ENCODE measurements at places on chromosomes 4 and X.

- no peak for DNase-seq
These were observed 13.7 kb downstream of the APELA start for GRCh38 chr4:164890691-164891090.

DNA sequence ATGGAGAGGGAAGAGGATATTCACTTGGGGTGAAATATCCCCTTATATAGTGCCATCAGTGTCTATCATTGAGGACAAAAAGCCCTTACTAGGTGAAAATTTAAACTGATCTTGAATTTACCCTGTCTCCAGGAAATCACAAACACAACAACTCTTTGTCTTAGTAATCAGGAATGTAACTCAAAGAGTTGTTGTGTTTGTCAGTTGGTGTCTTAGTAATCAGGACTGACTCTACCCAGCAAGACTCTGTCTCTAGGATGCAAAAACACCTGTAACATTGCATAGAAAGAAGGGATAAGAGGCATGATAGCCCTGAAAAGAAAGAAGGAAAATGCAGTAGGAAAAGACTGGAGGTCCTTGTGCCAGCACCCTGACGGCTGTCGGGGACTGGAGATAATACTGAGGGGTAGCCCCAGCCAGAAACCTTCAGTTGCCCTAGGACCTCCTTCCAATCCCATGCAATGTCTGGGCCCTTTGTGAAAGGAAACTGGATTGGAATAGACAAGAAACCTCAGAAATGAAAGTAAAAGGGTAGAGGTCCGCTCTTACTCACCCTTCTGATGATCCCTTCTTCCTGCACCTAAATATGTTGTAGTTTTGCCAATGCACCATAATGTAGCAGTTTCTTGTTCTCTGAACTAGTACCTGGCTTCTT, 45.3 kb downstream of the HMGB2 start:
- DNase-seq: no peak

DNA sequence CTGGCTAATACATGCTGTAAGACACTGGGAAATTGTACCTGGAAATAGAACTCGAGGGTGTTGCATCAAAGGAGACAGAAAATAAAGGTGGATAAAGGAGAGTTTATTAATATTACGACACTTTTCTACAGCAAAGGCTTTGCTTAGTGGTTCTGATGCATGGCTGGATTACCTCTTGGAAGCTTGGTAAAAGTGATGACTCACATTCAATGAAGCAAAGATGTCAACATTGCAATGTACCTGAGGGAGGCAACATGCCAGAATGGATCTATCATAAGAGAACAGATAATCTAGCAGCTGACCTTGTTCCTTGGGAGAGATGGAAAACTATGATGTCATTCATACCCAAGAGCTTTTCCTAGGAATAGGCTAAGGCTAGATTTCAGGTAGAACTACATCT, 735.1 kb upstream of the DIAPH2 start:
- no peak for DNase-seq

DNA sequence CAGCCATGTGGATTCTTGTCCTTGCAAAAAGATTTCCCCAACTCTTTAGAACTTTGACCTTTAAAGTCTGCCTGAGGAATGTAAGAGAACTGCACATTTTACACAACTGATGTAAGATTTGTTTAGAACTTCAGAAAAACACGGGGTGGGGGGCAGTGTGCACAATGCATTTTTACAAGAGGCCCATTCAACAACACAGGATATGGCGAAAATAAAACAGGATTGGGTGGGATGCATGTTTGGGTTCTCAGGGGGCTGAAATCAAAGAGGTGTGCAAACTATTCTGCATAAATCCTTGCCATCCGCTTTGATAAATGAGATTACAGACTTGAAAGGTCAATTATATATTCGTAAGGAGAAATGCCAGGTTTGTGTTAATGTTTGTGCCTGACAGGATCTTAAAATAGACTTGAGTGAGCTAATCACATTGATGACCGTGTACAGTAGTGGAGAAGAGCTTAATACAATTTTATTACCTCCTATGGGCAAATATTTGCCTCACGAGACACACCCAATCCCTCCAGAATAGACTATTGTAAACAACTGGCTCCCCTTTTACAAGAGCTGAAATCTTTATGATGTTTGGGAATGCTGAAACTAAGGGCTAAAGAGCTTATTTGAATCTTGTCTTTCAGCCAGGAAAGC, 184.1 kb upstream of the LEF1 start:
- DNase-seq: no peak

DNA sequence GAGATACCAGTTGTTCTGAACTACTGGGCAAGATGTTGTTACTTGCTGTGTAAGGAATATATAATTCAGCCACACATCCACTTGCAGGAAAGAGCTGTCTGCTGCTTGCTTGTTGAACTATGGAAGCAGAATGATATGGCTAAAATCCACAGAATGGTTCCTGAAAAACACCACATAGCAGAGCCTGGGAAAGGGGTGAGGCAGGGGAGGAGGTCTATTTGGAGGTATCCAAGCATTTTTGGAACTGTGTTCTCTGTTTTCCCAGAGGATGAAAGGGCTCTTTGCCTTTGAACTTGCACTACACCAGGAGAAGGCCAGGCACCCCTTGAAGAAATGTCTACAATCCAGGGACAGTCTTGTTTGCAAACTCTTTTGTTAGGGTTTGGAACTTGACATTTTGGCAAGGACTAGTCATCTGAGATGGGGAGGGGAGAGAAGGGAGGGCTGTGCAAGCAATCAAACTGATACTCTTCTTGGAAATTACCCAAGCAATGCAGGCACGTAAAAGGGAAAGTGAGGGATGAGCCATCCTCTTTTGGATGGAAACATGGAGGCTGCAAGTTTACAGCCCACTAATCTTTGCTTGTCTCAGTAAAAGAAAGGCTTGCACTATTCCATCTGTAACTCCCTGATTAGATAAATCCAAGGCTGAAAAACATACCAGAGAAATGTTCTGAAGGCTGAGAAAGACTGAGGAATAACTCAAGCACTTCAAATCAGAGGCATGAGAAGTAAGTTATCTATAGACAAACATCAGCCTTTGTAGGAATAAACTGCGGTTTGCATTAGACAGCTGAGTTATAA, 141.0 kb downstream of the TSPAN5 start:
- DNase-seq: no peak

DNA sequence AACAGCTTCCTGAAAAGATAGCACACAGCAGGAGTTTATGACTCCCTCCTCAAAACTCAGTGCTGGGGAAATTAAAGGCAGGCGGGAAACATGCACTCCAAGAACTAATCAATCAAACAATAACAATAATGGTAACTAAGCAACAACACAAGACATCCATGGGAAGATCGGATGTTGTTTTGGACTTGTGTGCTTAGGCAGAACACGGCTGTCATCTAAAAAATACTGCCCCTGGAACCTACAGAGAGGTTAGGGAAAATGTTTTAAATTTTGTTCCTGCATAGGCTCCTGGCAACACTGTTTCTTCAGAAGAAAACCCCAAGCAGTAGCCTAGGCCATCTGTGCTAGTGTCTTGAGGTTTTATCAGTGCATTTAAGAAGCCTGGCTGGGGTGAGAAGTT, 1378.2 kb downstream of the STIM2 start:
- no peak for DNase-seq

DNA sequence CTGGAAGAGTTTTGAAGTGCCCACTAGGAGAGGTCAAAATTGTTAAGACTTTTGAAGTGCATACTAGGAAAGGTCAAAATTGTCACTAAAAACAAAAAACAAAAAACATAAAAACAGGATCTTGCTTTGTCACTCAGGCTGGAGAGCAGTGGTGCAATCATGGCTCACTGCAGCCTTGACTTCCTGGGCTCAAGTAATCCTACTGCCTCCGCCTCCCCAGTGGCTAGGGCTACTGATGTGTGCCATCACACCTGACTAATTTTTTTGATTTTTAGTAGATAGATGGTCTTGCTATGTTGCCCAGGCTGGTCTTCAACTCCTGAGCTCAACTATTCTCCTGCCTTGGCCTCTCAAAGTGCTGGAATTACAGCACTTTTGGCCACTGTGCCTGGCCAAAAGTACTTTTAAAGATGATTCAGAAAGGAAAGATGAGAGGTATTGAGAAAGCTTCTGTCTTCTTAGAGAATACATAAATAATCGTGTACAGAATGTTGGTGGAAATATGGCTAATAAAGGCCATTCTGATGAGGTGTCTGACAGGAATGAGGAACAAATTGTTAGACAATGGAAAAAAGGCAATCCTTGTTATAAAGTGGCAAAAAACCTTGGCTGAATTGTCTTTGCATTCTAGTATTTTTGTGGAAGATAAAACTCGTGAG, 43.3 kb upstream of the STX18 start:
- peak; percentile 26 for DNase-seq

DNA sequence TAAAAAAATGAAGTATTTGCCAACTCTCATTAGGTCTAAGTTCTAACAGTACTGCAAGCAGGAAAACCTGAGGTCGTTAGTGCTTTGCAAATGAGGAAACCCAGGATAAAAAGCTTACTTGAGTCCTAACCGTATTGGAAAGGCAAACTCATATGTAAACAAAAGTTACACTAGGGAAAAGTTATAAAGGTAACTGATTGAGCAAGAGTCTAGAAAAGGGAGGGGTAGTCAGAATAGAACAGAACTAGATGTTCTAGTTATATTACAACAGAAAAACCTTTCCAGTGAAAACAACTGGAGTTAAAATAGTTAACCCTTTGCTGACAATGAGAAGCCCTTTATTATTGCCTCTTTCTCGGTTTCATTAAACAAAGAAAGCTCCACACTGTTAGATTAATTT, 66.4 kb upstream of the MAOA start:
- no peak for DNase-seq

- DNase-seq: peak; percentile 3
These were observed 202.6 kb upstream of the GYPA start for GRCh38 chr4:144342949-144343760.
